ENCODE measurements at places on chromosomes 5 and 9. TPM values are rescaled to one million over a fixed set of nuclear protein-coding genes. Genes with fewer than 3 reads are reported as not detected.

FOXD4 gene
- 0.38 TPM for total RNA-seq

NACC2 gene
- total RNA-seq, result 1.5 TPM

FAM151B gene
- 1.2 TPM for total RNA-seq

SAXO1 gene
- total RNA-seq, result 0.09 TPM

MEF2C gene
- total RNA-seq, result 12.8 TPM

PCDHGB3 gene
- total RNA-seq, result 0.33 TPM

CDC20B gene
- 0.19 TPM for total RNA-seq

CCNJL gene
- 1.7 TPM for total RNA-seq

NDST1 gene
- 2.8 TPM for total RNA-seq

SLC31A1 gene
- 5.4 TPM for total RNA-seq

NPR3 gene
- 4.9 TPM for total RNA-seq

PRUNE2 gene
- total RNA-seq, result 3.4 TPM

SYK gene
- total RNA-seq, result 55.9 TPM

TSSK1B gene
- 0.05 TPM for total RNA-seq

CDK7 gene
- 32.1 TPM for total RNA-seq

DBH gene
- total RNA-seq, result 0.28 TPM

PIP5K1B gene
- 0.94 TPM for total RNA-seq

NDUFB6 gene
- total RNA-seq, result 58.2 TPM

KIF4B gene
- 0.05 TPM for total RNA-seq

DENND1A gene
- total RNA-seq, result 6.7 TPM

LOX gene
- total RNA-seq, result 0.66 TPM

PPIC gene
- 4.2 TPM for total RNA-seq

SLCO6A1 gene
- 0.14 TPM for total RNA-seq

ADAMTS2 gene
- total RNA-seq, result 1.4 TPM

PLGRKT gene
- 53.7 TPM for total RNA-seq

EQTN gene
- total RNA-seq, result 0.05 TPM

NHP2 gene
- 131 TPM for total RNA-seq

TMEM245 gene
- total RNA-seq, result 21.1 TPM
